ENCODE measurements at places on chromosomes 2 and 18.
A peak's percentile ranks its signal among the peaks of the same experiment; 100 is the strongest.

DNA sequence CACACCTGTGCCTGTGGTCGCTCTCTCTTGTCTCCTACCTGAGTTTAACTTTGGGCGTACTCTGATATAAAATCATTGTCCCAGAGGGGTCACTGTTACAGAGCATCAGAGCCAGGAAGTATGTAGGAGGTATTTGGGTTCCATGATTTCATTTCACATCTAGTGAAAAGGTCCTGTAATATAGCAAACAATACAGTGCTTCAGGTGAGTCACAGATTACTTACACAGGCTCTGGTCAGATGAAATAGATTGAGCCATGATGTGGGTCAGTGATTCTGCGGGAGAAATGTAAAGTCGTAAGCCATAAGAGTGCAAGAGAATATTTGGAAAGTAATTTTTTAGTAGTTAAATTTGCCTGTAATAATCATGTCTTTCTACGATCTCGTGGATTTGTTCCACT is 70.2 kb downstream of the SOCS6 start:
- no peak for DNase-seq

DNA sequence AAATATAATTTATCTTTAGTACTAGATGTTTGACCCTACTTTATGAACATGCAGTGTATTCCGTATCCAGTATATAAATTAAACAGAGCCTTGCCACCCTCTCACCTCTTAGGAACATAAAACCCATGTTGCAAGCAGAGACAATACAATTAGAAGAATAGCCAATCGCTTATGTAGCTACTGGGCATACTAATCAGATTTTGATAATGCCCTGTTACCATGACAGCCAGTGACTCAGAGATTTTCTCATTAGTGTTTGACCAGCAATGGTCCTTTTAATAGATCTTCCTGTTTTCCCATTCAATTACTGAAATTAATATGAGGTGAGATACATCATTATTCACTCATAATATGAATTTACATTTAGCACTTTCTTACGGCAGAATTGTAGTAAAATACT is 547.3 kb upstream of the VWC2L start:
- DNase-seq = peak; percentile 36

DNA sequence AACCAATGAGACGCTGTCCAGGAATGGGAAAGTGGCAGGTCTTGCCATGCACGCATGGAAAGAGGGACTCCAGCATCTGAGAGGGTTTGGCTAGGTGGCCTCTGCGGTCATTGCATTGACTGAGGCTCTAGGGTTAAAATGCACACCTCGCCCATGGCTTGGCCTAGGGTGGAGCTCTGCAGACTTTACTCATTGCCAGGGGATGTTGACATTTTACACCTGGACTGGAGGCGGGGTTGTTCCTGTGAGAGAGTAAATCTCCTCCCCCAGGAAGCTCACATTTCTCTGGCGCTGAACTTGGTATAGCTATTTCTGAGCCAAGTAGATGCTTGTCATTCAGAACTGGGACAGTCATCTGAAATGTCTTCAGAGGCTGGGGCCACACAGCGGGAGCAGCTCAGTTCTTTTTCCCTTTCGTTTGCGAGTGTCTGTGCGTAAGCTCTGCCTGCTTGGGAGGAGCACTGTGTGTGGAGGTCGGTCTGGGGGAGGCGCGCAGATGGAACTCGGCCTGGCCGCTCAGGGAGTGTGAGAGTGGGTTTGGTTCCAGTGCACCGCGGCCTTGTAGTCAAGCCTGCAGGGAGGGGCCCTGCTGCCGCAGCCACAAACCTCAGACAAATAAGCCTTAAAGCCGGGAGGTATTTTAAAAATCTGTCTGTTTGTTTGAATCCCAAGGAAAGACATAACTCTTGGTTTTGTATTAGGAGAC is 76.5 kb downstream of the LPIN1 start:
- DNase-seq = no peak

DNA sequence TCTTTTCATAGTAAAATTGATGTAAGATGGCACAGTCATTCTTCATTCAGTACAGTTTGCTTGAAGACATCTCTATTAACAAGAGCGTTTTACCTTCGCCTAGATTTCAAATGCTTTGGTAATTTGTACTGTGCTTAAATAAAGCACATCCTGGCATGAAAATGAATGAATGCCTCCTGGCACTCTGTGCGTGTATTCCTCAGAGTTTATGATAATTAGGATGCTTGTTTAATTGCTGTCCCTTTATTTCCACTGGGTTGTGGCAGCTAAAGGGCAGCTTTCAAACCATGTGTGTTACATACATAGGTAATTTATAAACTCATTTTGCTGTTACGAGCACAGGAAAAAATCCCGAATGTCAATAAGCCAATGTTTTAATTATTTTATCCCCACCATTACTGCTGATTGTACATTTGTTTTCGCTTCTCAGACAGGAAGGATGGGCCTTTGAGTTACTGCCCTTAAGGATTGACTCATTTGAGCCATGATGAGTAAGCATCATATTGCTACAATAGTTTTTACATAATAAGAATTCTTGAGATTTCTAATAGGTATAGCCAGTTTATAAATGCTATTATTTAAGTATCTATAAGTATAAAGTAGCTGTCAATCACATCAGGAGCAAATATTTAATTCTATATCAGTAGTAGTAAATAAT is 516.5 kb downstream of the XIRP2 start:
- no peak for DNase-seq

GRCh38 chr2:26148501-26148900 is 24.4 kb upstream of the GAREM2 start:
- DNase-seq = peak; percentile 23

GRCh38 chr2:147845411-147845971 is 662 bp downstream of the ACVR2A start:
- DNase-seq = no peak

DNA sequence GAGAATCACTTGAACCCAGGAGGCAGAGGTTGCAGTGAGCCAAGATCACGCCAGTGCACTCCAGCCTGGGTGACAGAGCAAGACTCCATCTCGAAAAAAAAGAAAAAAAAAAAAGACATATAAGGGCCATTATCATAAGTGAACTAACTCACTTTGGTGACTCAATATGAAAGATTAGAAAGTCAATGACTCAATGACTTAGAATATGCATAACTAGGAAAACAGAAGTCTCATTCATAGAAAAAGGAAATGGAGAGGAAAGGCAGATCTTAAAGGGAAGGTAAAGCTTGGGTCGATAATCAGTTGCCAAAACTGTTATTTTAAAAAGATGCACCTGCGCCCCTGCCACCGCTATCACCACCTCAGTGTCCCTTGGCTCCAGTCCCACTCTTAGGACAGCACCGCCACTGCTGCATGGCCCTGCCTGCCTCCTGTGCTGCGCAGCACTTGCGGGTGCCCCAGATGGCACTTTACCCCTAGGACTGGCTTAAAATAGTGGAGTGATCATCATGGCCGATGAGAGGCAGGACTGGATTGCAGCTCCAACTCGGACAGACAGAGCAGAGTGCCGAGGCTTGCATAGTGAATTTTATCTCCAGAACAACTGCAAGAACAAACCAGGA is 54.7 kb downstream of the INO80D start:
- no peak for DNase-seq

DNA sequence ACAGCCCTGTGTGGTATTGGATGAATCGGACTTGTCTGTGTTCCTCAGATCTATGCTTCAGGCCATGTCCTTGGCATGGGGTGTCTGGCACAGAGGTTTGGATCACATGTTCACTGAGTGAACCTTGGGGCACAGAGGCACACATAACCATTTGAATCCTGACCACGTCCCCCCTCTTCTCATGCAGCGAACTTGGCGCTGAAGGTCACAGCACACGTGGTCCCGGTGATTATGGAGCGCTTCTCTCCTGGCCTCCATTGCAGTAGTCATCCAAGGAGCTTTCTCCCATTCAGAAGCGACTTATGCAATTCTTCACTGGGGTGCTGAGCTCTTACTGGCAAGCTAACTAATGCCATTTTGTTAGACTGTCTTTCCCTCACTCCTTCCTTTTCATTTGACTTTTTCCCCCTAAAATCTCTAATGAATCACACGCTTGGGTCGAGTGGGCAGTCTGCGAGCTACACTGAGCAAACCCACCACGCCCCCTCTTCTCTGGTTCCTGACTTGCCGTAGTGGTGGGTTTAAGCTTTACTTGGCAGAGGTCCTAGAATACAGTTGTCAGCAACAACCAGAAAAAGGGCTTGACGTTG is 59.4 kb downstream of the KCNG2 start:
- no peak for DNase-seq

GRCh38 chr2:68031043-68031442 is 31.8 kb downstream of the C1D start:
- no peak for DNase-seq

DNA sequence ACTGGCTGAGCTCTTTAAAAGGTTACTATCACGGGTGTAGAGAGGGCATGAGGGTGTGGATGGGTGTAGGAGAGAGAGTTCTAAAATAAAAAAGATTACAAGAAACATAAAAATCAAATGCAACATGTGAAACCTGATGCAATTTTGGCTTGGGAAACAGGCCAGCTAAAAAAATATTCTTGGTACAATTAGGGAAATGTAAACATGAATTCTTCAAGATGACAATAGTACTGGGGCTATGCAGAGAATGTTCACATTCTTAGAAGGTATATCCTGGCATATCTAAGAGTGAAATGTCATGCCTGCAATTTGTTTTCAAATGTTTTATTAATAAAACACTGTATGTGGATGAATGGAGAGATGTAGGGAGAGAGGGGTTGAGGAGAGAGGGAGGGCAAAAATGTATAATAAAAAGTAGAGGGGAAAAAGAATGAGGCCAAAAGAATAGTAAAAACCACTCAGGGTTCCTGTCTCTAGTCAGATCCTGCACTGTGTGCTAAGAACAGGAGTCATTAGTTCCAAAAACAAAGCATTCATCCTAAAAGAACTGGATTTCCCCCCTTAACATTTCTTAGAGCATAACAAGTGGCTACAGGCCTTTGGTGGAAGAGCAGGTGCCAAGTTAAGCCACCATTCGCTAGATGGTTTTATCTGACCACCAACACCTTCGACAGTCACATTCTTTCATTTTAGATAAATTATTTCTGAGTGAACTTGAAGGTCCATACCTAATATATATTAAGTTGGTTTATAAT is 77.3 kb downstream of the LPIN2 start:
- no peak for DNase-seq

DNA sequence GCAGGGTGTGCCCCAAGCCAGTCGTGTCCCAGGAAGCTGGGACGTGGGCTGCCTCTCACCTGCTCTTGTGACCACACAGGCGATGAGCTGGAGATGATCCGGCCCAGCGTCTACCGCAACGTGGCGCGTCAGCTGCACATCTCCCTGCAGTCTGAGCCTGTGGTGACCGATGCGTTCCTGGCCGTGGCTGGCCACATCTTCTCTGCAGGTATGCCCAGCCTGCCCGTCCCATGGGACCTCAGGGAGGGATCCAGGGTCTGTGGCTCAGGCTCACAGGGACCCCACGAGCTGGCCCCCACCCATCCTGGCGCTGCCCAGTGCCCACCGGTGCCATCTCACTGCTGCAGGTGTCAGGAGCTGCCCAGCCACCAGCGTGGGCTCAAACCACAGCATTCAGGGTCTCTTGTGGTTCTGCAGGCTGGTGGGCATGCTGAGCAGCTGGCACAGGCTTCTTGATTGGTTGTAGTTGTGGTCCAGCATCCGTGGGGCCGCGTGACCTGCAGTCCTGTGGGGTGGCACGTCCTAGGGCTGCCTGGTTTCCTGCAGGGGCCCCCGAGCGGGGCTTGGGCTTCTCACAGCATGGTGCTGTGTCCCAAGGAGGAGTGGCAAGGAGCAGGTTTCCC is 3.8 kb downstream of the BOK start:
- no peak for DNase-seq

GRCh38 chr2:189221811-189222467 is 42.4 kb upstream of the COL5A2 start:
- no peak for DNase-seq

- no peak for DNase-seq
Measured at GRCh38 chr18:67425672-67426071, 90.8 kb downstream of the DSEL start.

GRCh38 chr18:41967680-41968079 is 12.6 kb downstream of the PIK3C3 start:
- DNase-seq = no peak

- no peak for DNase-seq
Measured at GRCh38 chr2:230202430-230203109, 17.2 kb downstream of the SP110 start.

Data from neural progenitor cell (in vitro differentiated cells).